ENCODE measurements at places on chromosomes 7 and 10.

DNA sequence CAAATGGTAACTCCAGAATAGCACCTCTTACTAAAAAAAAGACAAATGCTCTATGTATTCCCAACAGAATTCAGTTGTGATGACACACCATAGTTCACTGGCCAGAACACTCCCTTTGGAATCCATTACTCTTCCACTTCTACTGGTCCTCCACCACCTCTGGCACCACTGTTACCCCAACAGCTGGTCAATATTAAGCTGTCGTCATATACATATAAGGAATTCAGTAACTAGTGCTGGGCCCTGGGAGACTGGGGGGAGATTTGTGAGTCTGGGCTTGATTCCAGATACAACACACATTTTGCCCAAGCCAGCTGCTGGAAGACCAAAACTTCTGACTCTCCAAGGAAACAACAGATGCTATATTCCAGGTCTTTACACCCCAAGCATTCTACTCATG, 26.0 kb upstream of the ITGA8 start:
- DNase-seq: no peak

GRCh38 chr7:86768967-86769760, 125.5 kb downstream of the GRM3 start:
- no peak for DNase-seq

GRCh38 chr7:135584362-135585353, 26.9 kb downstream of the NUP205 start:
- no peak for DNase-seq

GRCh38 chr7:999149-999879, 16.3 kb downstream of the CYP2W1 start:
- DNase-seq: no peak

GRCh38 chr7:4143511-4144171, 538.5 kb upstream of the FOXK1 start:
- no peak for DNase-seq

GRCh38 chr7:92034116-92034515, 93.5 kb downstream of the AKAP9 start:
- DNase-seq: no peak

DNA sequence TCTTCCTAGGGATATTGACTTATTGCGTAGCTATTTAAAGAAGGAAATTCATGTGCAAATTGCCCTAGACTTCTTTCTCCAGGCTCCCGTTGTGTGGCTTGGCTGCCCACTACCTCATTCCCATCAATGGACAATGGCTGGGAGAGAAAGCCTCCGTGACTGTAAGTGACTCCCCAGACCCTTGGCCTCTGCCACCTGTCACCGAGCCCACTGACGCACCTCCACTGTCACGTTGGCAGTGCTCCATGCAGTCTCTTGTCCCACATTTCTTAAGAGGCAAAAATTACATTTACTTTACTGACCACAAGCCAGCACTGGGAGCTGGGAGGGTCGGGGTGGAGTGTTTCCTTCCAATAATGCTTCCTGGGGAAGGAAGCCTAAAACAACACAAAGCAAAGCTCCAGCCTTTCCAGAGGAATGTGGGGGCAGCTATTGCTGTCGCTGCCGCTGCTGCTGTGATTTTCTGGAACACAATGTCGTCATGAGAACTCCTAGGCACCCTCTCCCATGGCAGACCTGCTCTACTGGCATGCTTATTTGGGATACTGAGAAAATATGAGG, 89.7 kb upstream of the STEAP1B start:
- no peak for DNase-seq

Measured in effector memory CD4-positive, alpha-beta T cell (primary cell).